Stimulated activated CD4-positive, alpha-beta T cell treated with anti-CD3 and anti-CD28 coated beads, Interleukin-4, amount 100 ng/mL, for 1 hour (primary cell): ENCODE measurements at places on chromosomes 6 and 20.
A peak's percentile ranks its signal among the peaks of the same experiment; 100 is the strongest.

- no peak for DNase-seq
These were observed 30.1 kb downstream of the GMDS start for GRCh38 chr6:2215342-2215741.

- no peak for DNase-seq
These were observed 40.2 kb upstream of the RBM24 start for GRCh38 chr6:17240803-17241500.

DNA sequence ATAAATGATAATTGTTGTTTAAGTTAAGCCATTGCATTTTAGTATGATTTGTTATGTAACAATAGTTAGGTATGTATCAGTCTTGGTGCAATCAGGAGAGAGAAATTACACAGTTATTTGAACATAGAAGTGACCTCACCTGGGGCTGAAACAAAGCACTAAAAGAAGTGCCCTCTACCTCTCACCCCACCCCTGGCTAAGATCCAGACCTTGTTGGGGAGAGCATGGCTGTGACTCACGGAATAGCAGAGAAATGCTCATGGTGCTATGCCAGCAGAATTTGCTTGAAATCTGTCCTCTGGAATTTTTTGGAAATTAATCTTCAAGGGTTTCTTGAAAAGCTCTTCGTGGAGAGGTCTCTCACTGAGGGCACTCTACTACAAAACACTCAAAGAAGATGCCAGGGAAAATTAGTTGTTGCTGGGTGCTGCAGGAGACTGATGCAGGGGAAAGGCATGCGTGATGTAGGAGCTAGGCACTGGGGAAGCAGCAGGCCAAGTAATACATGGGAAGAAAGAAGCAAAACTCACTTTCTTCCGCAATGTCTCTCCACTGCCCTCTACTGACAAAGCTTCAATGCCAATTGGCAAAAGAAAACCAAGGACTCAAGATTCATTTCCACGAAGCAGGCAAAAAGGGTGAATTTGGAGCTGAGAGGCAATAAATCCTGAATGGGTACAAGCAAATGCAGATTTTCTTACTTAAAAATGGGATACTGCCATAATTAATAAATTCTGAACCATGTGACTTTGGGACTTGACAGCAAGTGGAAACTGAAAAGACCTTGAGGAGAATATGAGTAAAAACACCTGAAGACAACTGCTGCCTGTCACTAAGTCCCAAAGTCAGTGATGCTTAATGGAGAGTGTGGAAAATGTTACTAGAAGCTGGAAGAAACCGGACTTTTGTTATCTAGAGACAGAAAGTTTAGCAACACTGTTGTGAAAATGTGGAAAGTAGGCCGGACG lies 136.3 kb upstream of the ZNF184 start:
- DNase-seq, result no peak

DNA sequence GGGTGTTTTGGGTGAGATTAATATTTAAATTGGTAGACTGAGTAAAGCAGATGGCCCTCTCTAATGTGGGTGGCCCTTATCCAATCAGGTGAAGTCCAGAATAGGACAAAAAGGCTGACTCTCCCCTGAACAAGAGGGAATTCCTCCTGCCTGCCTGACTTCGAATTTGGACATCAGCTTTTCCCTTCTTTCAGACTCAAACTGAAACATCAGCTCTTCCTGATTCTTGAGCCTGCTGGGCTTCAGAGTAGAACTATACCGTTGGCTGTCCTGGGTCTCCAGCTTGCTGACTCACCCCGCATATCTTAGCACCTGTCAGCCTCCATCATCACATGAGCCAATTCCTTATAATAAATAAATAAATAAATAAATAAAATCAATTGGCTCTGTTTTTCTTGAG lies 15.0 kb upstream of the TGM6 start:
- DNase-seq, result no peak

GRCh38 chr20:63735859-63736718 lies at the start of gene LIME1:
LIME1 (plus strand) TSS chr20:63736664; CDS start chr20:63737550, 886 bp downstream.
- DNase-seq, result peak; percentile 62

DNA sequence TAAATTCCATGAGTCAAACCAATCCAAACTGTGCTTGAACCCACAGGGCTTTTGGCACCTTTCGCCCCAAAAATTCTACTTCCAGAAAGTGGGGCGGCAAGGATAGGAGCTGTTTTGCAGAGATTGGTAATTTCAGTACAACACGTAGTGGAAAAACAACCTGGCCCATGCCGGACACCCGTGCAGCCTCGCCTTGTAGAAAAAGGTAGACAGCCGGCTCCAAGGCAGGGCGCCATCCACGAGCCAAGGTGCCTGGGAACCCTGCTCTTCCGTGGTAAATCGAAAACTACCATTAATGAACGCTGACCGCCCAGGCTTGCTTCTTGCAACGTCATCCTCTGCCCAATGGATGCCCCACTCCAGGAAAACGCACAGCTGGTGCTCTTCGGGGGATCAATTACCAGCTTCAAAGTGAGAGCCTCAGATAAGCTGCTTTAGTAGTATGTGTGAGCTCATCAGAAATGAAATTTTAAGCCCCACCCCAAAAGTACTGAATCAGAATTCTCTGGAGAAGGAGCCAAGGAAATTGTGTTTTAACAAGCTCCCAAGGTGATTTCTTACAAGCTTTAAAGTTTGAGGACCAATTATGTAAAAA lies 1.8 kb downstream of the OOEP start:
- no peak for DNase-seq

GRCh38 chr6:122869437-122870024 lies 80.5 kb downstream of the SMPDL3A start:
- DNase-seq, result no peak

DNA sequence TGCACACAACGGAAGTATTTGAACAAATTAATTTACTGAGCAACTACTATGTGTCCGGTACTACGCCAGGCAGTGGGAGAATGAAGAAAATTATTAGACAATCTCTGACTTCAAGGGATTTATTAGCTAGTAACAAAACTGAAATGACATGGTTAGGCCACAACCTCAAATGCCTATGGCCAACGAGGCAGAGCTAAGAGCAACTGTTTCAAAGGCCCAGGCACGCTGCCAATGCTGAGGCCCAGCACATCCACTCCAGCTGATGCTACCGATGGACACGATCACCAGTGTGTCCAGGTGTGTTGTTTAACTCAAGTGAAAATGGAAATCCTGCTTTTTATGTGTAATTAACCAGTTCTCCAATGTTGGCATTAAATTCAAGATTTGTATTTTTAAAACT lies 420.9 kb downstream of the PRKN start:
- no peak for DNase-seq

DNA sequence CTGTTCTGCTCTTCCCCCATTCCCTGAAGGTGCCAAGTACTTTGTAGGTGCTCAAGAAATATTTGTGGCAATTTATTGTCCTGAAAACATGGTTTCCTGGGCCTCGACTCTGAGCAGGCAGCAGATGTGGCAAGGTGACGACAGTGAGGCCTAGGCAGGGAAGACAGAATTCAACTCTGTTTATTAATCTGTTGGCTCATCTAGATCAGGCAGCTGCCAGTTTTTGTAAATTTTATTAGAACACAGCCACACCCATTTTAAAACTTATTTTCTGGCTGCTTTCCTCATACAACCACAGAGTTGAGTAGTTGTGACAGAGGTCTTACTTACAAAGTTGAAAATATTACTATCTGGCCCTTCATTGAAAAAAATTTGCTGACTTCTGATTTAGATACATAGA lies 24.5 kb downstream of the MAPK14 start:
- no peak for DNase-seq

DNA sequence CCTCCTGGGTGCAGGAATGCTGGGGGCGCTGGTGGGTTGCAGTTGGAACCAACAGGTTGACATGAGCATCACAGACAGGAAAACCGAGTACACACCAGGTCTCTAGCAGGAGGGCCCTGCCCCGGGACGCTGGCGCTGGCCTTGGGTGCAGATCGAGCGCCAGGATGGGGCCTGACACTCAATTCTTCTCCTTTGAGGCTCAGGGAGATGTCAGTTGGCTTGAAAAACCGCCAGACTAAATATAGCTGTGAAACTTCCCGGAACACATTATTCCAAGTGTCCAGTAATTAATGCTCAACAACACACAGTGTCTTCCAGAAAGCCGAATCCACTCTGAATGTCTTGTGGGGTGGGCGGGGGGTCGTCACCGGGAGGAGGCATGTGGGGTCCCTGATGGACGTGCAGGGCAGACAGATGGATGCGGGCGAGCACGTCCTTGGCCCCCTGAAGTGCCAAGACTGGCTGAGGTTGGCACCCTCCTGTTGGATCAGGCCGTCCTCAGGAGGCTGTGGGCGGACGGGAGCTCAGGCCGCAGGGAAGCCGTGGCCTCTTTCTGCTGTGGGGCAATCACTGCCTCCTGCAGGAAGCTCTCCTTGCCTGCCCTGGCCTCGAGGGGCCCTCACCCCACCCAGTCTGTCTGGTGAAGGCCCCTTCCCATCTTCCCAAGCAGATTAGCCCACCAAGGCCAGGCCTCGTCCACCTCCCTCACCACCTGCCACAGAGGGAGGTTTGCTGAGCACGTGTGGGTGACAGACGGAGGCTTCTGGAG lies 19.4 kb upstream of the GATA5 start:
- DNase-seq, result no peak

DNA sequence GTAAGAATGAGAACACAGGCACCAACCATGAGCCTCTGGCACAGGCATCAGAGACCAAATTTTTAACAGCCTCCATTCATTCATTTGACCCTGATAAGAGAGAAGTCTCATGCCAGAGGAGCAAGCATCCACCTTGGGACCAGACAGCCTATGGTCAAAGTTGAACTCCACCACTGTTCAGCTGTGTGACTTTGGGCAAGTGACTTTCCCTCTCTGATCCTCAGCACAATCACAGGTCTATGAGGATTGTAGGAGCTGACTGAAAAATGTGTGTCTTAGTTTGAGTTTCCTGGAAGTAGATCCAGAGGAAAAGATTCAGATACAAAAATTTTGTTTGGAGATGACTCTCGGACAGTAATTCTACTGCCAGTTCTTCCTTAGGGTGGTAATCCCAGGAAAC lies 645.1 kb upstream of the DEFB115 start:
- DNase-seq, result no peak

- DNase-seq, result no peak
These were observed 133.6 kb downstream of the DNAH8 start for GRCh38 chr6:38848760-38849159.

- no peak for DNase-seq
These were observed 56.0 kb downstream of the CEBPB start for GRCh38 chr20:50246367-50247195.

DNA sequence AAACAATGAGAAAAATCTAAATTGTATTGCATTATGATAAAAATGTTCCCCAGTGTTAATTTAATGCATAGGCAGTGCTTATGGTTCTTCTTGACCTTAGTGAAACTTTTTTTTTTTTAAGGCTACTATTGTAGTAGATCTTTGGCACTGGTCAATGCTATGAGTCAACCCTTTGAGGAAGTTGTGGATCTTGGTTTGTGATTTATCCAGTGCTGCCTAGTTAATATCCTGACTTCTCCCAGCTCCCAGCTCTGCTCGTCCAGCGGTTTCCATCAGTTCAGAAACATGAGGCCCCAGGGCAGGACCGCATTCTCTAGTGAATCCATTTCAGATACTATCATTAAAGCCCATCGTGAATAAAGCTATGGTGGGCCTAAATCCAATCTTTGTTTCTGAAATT lies 364.5 kb upstream of the JARID2 start:
- no peak for DNase-seq

DNA sequence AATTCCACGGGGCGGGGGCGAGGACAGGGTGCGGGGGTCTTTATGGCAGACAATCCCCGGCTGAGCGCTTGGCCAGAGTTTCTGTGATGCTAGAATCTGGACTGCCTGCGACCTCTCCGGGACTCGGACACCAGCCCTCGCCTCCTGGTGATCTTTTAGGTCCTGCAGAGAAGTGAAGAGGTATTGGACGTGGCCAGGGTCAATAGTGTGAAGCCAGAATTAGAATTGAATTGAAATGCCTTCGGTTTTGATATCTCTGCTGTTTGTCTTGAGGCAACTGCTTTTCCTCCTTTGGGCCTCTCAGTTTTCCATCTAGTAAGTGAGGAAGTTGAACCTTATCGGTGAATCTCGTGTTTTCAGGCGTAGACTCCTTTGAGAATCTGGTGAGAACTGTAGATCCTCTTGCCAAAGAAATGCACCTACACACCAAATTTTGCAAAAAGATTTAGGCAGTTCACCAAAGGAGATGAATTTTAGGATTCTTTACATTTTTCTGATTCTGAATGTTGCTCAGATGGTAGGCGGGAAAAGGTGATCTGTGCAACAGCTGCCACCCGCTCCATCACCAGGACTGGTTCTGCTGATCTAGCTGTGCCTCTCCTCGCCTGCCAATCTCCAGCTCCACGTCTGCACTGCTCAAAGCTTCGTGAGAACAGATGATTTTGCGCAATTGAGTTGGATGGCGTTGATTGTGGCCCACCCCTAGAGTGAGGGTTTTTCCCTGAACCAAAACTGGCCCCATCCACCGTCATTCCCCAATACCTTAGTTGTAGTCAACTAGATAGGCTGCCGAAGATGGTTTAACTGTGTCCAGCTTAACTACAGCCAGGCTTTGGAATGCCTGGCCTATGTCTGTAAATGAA lies 837 bp upstream of the OSER1 start:
- DNase-seq, result peak; percentile 7

DNA sequence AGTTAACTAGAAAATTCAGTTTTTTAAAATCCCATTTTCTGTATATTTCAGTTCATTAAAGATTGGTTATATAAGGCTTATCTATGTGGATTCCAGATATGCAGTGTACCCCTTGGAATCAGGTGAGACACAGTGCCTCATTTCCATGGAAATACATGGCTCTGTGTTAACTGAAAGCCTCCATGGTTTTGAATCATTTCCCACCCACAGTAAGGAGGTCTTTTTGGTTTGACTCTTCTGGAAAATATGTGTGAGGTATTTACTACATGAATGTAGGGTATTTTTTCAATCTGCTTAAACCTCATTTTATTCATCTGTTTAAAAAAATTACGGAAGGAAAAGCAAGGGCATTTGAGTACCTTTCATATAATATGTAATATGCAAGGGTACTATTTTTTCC lies 25.5 kb downstream of the RNF144B start:
- no peak for DNase-seq

- no peak for DNase-seq
These were observed 105.8 kb downstream of the BACH2 start for GRCh38 chr6:90190752-90191395.

DNA sequence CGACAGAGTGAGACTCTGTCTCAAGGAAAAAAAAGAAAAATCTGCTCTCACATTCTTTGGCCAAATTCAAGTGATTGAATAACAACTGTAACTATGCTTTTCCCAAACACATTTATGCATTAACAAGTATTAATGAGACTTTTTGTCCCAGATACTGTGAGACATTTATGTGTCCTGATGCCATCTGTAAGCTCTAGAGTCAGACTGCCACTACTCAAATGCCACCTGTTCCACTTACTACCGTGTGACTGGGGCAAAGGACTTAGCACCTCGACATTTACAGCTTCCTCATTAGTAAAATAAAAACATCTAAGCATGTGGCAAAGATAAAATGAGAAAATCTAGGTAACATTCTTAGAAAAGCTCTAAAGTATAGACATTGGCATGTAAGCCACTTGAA lies 178.1 kb upstream of the MARCKS start:
- no peak for DNase-seq

GRCh38 chr6:43310624-43311023 lies 2.0 kb upstream of the CRIP3 start:
- DNase-seq, result no peak

GRCh38 chr6:17318435-17319165 lies 37.4 kb downstream of the RBM24 start:
- no peak for DNase-seq

- DNase-seq, result no peak
These were observed 83.2 kb downstream of the TIAM2 start for GRCh38 chr6:155078331-155078745.

- peak; percentile 58 for DNase-seq
These were observed 512.8 kb upstream of the JARID2 start for GRCh38 chr6:14732844-14733757.

- DNase-seq, result no peak
These were observed 26.3 kb upstream of the MC3R start for GRCh38 chr20:56222201-56222600.
